DMS153 (cell line): ENCODE measurements at places on chromosomes 11 and 22.
A peak's percentile ranks its signal among the peaks of the same experiment; 100 is the strongest.

DNA sequence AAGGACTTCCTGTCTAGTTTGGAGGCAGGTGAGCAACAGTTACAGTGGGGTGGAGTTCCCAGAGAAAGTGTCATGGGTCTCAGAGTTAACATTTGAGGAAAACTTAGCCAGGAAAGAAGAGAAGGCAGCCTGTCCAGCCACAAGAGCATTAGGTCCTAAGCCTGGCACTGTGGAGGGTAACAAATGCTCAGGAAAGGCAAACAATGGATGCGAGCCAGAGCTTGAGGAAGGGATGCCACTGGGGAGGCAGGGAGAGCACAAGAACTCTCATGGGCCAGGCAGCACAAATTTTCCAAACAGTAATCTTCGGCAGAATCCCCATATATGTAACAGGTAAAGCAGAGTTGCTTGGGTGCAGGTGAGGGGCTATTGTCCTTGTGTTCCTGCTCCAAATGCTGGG lies 8.0 kb upstream of the SERPIND1 start:
- DNase-seq = no peak

DNA sequence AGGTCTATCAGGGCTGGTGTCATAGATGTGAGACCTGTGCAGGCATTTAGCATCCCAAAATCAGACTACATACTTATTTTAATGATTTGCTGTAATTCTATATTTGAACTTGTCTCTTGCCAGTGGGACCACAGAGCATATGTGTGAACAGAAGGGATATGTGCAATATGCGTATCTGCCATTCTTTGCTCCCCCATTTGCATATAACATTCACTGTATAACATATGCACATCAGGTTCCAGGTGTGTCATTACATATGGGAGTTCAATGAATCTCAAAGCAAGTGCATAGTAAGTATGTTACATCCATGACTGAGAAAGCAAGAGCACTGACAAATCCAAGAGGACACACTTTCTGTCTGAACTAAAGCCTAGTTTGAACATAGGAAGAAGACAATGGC lies 1115.1 kb upstream of the CNTN5 start:
- DNase-seq = no peak

DNA sequence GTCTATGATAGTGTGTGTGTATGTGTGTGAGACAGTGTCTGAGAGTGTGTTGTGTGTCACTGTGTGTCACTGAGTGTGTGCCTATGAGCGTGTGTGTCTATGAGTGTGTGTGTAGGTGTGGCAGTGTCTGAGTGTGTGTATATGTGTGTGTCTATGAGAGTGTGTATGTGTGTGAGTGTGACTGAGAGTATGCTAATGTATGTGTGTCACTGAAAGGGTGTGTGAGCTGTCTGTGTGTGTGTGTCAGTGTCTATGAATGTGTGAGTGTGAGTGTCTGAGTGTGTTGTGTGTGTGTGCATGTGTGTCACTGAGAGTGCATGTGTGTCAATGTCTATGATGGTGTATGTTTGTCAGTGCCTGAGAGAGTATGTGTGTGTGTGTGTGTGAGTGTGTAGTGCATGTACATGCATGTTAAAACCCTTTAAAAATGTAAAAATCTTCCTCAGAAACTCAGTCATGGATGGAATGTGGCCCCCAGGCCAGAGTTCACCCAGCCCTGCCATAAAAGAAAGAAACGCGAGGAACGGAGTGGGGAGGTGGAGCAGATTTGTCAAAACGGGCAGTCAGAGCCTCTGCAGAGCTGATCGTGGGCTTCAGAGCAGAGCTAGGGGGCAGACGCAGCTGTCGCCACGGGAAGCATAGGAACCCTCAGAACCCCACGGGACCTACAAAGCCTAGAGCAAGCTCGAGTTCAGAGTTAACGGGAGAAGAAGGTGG lies 218.8 kb downstream of the CTTN start:
- DNase-seq = no peak

DNA sequence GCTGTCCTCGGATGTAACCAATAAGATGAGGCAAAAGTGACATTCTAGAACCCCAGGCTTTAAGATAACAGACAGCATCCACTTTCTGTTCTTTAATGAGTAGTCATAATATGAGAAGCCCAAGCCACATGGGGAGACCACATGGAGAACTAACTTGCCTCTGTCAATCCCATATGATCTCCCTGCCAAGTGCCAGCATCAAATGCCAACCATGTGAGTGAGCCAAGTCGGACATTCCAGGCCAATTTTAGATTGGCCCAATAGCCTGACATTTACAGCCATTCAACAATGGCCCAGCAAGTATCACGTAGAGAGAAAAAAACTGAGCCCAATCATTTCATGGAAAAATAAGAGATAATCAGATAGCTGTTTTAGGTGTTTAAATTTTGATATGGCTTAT lies 2048.3 kb upstream of the RAG2 start:
- DNase-seq = no peak

DNA sequence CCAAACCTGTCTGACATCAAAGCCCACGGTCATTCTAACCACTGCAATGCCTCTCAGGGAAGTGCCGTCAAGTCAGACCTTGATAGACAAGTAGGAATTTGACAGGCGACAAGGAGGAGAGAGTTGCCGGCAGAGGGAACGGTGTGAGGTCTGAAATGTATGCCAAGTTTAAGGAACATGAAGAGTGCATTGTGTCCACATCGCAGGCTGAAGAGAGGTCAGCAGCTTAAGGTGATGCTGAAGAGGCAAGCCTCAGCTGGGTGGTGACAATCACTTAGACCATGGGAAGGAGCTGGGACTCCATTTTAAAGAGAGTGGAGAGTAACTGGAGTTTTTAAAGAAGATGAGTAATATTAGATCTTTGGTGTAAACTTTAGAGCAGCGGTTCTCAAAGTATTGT lies 104.9 kb upstream of the TBCEL start:
- no peak for DNase-seq

GRCh38 chr11:77654770-77655434 lies 17.3 kb upstream of the CLNS1A start:
- no peak for DNase-seq

DNA sequence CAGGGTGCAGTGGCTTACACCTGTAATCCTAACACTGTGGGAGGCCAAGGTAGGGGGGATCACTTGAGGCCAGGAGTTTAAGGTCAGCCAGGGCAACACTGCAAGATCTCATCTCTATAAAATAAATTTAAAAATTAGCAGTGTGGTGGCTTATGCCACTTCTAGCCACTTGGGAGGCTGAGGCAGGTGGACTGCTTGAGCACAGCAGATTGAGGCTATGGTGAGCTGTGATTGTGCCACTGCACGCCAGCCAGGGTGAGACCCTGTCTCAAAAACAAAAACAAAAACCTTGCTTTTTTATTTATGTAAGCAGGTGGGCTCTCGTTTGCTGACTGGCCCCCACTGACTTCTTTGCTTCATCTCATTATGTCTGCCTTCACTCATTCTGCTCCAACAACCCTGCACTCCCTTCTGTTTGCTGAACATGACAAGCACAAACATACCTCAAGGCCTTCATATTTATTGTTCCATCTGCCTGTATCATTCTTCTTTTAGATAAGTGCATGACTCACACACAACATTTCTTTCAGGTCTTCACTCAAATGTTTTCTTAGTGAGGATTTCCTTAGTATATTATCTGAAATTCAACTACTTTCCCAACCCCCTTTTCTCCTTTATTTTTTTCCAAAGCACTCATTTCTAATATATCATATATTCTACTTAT lies 32.4 kb upstream of the CLNS1A start:
- DNase-seq = no peak

GRCh38 chr11:39036021-39036420 lies 2423.4 kb downstream of the LRRC4C start:
- no peak for DNase-seq

- DNase-seq = no peak
Measured at GRCh38 chr11:77779935-77780334, 40.6 kb downstream of the RSF1 start.

DNA sequence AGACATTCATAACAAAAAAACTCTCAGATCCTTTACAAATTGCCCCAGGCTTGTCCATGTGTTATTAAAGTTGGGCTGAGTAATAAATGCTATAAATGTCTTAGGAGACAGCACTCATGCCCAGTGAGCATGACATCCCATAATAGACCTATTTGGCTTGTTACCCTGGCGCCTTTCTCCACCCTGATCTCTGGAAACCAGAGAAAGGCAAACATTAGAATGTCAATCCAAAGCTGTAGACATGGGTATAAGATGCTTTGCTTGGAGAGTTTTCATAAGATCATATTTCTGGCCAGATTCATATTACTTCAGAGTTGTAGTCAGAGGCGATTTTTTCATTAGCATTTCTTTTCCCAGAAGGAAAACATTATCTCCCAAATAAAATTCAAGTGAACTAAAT lies 161.3 kb upstream of the UBASH3B start:
- no peak for DNase-seq

DNA sequence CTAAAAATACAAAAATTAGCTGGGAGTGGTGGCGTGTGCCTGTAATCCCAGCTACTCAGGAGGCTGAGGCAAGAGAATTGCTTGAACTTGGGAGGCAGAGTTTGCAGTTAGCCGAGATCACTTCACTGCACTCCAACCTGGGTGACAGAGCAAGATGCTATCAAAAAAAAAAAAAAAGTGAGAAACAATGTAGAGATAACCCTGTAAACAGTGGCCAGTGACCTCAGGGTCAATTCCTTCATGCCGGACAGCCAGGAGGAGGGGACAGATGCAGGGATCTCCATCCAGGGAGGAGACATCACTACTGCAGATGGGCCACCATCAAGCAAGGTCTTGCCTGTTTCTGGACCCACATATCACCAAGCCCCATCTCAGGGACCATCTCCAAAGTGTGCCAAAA lies 10.2 kb downstream of the CFL1 start:
- no peak for DNase-seq

GRCh38 chr11:1235306-1235900 lies 12.5 kb downstream of the MUC5B start:
- no peak for DNase-seq

DNA sequence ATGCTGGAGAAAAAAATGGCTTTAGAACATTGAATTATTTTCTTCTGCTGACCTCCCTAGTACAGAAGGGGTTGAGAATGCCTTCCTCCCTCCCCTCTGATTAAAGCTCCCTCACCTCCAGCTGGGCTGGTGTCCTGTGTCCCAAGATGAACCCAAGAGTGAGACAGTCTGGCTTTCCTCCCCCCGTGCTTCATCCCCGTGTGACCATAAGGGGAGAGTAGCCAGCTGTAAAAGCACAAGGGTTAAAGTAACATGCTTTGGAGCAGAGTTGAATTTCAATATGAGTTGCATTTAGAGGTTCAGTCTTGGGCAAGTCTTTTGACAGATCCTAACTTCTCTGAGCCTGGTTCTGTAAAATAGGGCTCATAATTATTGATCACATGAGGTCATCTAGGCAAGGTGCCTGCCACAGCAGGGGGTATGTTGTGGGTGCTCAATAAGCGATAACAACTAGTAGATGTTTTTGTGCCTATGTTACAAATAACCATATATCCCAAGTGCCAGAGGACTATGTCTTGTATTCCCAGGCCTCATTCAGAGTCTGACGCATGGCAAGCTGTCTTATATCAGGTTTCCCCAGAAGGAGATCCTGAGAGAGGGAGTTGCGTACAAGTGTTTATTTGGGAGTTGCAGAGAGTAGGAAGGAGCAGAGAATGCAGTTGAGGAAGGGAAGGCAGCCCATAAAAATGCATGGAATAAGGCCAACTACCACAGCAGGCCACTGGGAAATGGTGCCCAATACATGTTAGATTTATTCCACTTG lies 4.1 kb downstream of the PRG2 start:
- no peak for DNase-seq

GRCh38 chr11:61961570-61962212 lies 5.7 kb downstream of the FTH1 start:
- no peak for DNase-seq

DNA sequence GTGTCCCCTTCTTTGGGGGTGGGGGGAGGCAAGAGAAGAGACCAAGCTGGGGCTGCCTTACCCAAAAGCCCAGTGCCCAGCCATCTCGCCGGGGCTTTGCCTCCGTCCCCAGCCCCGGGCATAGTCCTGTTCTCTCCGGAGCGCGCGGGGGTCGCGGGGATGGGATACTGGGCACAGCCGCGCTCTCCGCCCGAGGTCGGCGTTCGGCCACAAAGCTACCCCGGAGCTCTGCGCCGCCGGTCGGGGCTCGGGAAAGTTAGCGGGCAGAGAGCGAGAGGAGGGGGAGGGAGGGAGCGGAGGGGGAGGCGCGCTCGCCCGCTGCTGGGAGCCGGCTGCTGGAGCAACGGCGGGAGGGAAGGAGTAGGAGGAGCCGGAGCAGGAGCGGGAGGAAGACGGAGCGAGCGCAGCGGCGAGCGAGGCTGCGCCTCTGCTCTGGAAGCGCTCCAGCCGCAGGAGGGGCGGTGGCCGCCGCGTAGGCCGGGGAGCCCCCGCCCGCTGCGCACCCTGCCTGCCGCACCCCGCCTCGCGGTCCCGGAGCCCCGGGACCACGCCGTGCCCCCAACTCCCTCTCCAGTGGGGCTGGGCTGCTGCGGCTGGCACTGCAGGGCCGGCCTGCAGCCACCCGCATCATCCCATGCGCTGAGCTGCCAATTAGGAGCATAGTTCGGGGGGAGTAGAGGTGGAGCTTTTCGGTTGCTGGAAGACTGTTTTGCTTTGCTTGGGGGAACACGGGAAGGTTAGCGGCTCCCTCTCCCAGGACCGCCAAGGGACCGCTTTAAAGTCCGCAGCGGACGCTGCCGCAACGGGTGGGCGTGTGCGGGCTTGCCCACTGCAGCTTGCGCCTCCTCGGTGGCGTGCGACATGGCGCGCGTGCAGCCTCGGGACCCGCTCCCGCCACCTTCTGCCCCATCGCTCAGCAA lies at the start of gene SCN4B:
TSS of gene SCN4B (minus strand) at position 272 of the 920 bp plus-strand sequence. CDS start at position 122, 150 bp downstream.
- peak; percentile 17 for DNase-seq

DNA sequence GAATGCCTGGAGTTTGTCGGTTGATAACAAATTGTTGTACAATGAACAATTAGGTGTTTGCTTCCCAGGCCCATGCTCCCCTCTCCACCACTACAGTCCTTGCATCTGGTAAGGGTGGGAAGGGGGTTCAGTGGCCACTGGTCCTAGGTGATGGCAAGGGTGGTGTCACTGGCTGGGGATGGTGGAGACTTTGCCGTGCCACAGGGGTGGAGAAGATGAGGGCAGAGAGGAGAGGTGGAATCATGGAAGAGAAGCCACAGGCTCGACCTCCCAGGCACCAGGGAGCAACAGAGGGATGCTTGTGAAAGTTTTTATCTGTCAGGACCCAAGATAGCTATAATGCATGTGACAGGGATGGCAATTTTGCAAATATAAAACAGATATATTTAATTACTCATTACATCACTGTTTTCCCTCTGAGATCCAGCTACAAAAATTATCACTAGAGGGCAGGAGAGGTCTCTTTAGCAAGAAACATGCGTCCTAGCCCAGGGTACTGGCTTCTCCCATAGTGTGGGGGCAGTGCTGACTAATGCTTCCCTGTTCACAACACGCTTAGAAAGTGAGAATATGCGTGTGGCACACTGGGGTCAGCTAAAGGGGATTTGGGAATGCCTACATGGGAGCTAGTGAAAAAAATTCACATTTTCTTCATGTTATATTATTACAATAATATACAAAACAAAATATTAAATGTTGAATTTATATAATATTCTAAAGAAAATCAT lies 49.0 kb upstream of the AMPD3 start:
- DNase-seq = peak; percentile 77

- no peak for DNase-seq
Measured at GRCh38 chr11:110272919-110273318, 23.5 kb downstream of the RDX start.

GRCh38 chr22:23190526-23190925 lies 10.2 kb downstream of the BCR start:
- no peak for DNase-seq
